ENCODE measurements at places on chromosomes 6 and 20.

DNA sequence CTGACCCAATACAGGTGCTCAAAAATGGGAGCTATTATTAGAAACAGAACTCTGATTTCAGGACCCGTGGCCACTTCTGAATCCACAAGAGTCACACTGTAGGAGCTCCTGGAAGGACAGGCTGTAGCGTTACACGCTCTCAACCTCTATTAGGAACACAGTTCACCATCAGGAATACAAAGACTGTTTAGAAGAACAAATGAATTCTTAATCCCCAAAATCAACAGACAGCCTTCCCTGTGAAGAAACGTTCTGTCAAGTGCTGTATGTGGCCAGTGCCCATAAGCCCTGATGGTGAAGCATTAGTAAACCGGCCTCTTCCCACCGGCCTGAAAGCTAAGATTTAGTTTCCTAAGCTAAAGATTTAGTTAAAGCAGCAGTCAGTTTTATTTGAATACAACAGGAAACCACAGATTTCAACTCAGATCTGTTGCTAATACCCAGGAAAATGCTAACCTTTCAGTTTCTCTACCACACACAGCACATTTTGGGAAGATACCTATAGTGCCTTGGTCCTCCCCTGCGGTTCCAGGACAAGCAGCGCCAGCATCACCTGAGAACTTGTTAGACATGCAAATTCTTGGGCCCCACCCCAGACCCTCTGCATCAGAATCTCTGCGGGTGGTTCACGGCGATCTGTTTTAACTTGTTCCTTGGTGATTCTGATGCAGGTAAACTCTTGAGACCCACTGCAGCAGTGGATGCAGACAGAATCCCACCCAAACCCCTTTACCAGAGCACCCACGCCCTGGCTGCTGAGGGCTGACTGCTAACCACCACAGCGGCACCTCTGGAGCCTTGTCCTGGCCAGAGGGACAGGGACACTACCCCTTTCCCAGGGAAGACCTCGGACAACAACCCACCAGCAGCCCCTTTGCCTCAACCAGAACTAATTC lies 33.4 kb downstream of the MTRES1 start:
- no peak for DNase-seq

GRCh38 chr6:162260027-162260426 lies 467.5 kb downstream of the PRKN start:
- no peak for DNase-seq

DNA sequence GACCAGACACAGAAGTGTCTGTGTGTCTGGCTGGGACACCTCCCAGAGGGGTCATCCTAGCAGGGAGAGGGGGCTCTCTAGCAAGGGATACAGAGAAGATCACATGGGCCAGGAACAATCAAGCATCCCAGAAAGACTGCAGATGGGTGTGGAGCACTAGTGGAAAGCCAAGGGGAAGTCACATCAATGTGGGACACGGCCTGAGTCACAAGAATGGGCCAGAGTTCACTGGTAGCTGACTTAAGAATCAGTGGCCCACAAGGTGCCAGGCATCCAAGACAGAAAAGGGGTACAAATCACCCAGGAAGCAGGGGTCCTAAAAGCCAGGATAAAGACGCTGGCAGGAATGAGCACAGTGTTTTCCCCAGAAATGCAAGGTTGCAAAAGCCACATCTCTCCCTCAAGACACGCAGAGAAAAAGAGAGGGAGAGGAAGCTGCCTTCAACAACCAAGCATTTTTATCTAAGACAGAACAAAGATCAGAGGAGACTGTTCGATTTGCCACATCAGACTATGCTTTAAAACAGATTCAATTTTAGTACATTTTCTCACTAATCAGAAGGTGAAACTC lies 113.6 kb upstream of the DST start:
- no peak for DNase-seq

DNA sequence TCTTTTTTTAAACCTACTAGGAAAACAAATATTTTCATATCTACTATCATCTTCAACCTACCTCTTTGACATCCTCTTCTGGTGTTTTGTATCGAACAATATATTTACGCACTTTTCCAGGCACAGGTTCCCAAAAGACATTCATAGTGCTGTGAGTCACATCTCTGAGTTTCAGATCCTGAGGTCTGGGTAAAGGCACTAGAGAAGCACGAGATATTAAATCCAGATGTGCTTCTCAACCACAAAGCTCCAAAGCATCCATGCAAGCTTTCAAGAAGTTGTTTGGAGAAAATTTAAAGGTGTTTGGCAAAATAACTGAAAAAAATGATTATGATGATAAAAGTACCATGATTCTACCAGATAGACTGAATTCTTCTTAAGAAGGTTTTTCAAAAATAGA lies 62.7 kb downstream of the COL12A1 start:
- no peak for DNase-seq

DNA sequence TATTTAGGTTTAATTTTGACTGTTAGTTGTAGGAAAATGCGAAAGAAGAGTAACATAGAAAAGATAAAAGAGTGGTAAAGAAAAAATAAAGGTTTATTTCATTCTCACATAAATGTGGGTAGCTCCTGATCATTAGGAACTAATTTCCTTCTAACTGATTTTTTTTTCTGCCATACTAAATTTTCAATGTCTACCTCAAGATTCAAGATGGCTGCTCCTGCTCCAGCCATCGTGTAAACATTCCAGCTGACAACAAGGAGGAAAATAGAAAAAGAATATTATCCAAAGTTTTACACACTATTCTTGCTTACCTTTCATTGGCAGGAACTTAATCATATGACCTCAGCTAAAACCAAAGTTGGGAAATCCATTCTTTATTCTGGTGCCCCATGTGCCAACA lies 488.2 kb downstream of the LMBRD1 start:
- DNase-seq: no peak

DNA sequence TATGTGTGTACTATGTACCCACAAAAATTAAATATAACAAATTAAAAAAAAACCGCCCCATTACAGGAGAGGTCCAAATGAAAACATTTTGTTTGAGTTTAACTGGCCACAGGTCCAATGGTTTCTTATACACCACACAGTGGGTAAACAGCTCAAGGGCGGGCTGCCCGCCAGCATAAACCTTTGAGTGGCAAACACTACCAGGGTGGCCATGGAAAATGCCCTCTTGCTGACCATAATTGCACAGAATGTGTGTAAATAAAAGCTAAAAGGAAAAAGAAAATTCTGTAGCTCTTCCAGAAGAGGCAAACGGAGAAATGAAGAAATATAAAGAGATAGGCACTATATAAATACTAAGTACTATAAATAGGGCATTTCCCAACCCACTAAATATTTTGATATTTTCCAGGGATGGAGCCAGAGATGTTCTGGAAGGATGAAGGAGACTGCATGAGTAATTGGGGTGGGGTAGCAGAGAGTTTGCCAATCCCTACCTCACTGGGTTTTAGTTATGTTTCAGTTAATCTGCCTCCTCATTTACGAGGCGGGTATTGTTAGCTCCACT lies 1.1 kb upstream of the CDC5L start:
- DNase-seq: no peak

GRCh38 chr6:50998905-50999304 lies 180.2 kb downstream of the TFAP2B start:
- DNase-seq: no peak

DNA sequence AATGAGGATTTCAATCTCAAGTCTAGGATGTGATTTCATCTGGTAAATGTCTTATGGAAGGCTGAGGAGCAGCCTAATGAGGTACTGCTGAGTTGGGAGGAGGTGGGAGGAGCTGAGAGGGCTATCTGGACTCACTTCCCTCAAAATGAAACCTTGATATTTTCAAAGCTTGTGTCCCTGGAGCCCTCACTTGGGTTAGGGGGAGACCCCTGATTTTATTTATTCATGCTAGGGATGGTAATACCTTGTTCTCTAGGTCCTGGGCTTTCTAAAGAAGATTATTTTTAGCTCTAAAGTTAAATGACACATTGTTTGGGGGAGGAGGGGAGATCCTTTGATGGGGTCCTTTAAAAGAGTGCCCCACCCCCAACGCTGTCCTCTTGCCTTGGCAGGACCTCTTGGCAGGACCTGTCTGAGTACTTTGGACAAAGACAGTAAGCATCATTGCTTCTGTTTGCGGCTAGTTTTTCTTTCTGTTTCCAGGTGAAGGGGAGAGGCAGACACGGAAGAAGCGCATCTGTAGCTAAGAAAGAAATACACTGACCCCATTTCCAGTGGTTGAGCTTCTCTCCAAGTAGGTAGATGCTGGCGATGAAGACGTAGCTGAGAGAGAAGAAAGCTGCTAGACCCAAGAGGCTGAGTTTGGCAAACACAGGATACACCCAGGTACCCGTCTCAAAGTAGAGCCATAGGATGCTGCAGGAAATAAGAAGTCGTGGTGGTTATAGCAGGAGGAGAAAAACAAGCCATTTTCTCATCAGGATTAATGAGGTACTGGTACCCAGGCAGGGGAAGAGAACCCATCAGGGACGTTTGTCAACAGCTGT lies 55.6 kb downstream of the ADTRP start:
- no peak for DNase-seq

DNA sequence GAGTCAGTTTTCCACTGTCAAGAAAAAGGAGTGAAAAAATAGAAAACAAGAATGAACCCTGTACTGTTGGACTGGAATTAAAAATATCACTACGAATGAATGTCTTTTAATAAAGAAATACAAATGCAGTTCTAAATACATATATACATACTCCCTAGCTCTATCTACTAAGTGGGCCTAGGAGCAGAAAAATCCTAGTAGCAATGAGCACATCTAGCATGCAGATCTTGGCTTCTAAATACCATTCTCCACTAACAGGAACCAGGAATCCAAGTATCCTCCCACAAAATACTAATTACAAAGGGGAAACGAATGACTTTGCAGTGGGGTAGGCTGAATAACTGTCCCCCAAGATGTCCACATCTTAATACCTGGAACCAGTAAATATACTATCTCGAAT lies 25.4 kb downstream of the SEC63 start:
- DNase-seq: no peak

GRCh38 chr6:38593409-38593808 lies 46.3 kb downstream of the BTBD9 start:
- no peak for DNase-seq

DNA sequence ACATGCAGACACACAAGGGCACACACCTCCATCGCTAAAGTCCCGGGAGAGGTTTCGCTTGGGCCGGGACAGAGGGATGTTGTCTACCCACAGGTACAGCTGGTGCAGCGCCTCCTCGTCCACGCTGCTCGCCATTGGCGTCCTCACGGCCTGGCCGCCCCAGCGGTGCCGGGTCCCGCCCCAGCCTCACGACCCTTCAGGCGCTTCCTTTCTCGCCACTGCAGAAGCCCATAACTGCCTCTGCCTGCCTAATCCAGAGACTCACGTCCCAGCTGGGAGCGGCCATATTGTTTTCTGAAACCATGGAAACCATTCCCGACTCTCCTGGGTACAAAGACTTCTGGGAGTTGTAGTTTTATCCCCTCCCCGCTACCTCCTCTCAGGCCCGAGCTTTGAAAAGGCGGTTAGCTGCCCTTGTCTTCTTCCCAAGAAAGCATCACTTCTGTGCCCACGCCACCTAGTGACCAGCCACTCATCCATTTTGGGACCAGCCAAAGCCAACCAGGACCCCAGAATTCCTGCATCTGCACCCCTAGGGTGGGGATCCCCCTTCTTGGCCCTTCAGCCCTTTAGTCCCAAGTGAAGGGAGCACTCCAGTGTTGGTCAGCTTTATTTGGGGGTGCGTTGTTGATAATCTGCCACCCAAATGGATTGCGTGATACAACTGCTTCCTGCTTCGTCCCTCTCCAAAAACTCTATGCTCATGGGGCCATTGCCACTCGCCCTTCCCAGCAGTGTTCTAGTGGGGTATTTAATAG lies at the start of gene SPEF1:
Gene SPEF1, minus strand, starts transcription at position 296 of the 758 bp plus-strand sequence. Its CDS starts 161 bp downstream, at position 135.
- DNase-seq: peak; percentile 81

GRCh38 chr6:85432554-85432953 lies 17.3 kb upstream of the NT5E start:
- no peak for DNase-seq

DNA sequence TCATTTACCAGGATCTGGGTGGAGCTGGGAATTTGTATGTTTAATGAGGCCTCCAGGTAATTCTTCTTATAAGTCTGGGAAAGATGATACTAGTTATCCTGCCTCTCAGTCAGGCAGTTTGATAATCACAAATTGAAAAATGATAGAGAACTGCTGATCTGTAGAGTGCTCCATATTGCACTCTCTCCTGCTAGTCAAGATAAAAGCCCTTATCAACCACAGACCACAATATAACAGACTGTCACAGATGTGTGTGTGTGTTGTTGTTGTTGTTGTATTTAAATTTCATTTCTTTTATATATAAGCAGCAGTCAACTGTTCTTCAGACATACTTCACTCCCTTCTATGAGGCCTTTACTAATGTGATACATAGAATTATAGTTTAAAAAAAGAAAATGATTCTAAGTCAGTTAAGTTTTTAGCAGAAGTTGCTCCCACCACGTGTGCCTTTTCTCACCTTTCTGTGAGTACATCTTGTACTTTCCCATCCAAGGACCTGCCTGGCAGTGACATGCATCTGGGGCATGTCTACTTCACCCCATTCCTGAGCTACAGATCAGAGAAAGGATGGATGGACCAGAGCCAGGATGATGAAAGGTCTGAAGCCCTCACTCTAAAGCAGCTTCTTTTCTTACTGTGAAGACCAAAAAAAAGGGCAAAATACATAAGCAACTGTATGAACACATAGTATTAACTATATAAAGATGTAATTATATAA lies 29.8 kb downstream of the TENT5A start:
- DNase-seq: no peak

DNA sequence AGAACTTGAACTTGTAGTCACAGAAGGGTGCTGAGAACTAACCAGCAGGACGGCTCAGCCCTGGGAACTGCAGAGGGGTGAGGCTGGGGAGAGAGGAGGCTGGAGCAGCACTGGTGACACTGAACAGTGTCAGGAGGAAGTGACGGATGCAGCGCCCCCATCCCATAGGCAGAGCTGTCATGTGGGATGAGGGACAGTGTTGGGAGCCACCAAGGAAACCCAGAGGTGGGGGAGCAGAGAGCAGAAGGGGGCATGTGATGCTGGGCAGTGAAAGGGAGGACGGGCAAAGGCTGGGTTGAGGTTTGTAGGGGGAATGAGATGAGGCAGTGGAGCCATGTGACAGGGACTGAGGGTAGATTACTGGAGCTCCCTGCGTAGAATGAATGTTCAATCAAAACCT lies 2.1 kb downstream of the HLA-DPB1 start:
- DNase-seq: no peak

- DNase-seq: no peak
Observed at GRCh38 chr6:41717392-41717736, 18.0 kb downstream of the TFEB start.

GRCh38 chr6:14399635-14400034 lies 282.1 kb downstream of the CD83 start:
- DNase-seq: no peak

- no peak for DNase-seq
Observed at GRCh38 chr6:105207524-105208269, 27.9 kb upstream of the POPDC3 start.

DNA sequence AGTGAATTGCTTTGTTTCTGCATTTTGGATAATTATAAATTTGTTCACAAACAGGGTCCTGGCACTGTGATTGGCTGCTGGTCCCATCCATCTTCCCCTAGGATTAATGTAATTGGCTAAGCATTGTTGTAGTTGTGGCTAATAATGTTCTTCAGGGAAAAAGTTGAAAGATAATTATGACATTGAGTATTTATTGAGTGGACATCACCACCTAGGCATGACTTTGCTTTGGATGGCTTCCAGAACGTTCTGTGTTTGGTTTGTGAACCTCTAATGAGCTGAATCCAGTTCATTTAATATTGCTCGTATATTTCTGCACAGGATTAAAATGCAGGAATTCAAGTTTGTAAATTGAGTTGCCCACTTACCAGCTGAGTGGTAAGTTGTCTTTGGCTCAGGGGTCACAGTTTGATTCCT lies 55.1 kb downstream of the ARID1B start:
- peak; percentile 67 for DNase-seq

All from NCI-H1417 treated with DMSO at 0.1 percent for 48 hours (cell line).